ENCODE measurements at places on chromosomes 16 and 17.

DNA sequence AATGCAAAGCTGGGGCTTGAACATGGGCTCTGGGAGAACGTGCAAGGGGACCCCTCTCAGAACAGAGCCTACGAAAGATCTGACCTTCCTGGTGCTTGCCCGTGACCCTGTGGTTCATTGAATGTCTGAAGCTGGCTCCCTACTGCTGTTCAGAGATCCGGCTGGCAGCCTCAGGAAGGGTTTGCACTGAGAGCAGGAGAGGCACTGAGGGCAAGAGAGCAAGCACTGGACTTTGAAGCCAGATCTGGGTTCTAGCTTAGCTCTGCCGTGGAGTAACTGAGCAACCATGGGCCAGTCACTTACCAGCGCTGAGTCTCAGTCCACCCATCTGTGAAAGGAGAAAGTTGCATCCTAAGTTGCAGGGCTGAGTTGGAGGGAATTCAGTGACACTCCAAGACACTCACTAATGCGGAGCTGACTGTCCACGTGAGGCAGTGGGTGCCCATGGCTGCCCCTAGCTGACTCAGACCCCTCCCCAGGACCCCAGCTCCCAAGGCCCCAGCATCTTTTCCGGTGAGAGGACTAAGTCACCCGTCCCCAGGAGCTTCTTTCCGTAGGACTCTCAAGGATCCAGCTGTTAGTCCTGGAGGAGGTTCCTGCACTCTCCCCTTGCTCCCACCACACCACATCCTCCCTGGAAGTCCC lies 41.3 kb downstream of the BEAN1 start:
- DNase-seq, result no peak

- peak; percentile 49 for DNase-seq
These were observed 43.9 kb upstream of the TEX2 start for GRCh38 chr17:64306850-64307463.

DNA sequence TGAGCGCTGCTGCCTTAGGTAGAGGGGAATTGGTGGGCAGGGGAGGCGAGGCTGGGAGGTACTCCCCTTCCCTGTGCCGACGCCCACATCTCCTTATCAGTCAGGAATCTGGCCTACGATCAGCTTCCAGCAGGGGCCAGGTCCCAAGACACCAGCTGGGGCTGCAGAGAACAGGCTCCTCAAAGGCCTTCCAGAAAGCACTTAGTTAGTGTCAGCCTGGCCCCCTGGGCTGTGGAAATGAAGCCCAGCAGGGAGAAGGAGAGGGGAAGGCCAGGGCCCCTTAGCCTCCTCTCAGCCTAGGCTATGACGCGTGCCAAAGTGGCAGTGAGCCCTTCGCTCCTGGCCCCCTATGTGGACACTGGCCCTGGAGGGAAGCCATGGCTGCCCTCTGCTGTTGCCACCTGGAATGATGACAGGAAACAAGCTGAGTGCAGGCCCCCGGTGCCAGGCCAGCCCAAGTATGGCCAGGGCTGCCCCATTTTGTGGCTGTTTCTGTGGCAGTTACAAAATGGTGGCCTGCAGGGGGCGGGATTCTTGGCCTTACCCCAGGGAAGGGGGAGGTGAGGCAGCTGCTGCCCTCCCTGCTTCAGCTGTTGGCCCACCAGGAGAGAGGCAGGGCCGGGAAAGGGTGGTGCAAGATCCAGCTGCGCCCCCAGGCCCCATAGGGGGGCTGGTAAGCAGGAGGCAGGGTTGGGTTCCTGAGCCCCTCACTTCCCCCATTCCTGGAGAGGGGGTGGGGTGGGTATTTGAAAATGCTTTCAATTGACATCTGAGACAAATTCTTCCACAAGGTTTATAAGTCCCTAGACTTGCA lies 11.3 kb downstream of the TBX4 start:
- DNase-seq, result no peak

GRCh38 chr17:6444571-6445335 lies 498 bp downstream of the PIMREG start:
- DNase-seq, result no peak

GRCh38 chr16:89996178-89996489 lies 23.1 kb downstream of the DBNDD1 start:
- DNase-seq, result no peak

GRCh38 chr16:52705122-52705521 lies 158.2 kb upstream of the TOX3 start:
- DNase-seq, result no peak

DNA sequence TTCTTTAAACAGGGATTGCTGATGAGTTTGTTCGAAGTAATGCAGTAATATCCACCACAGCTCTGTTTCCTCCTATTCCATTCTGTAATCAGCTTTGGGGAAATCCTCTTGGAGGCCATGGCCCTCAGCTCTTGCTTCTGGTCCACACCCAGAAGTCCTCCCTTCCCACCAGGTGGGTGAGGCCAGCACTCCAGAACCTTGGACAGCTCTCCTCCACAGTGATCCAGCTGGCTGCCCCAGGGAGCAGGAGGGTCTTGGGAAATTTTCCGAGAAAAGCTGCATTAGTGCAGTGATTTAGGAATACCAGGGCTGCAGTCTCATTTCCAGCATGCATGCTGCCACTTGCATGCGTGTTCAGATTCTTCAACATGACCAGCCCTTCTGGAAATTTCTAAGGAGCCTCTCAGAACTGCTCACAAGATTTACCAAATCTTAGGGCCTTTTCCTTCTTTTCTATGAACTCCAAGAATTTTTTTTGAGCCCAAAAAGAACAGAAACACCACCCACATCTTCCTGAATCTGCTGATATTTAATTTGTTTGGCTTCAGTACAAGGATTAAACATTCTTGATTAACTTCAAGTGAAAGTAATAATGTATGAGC lies 4.2 kb downstream of the SMPD3 start:
- DNase-seq, result no peak

- DNase-seq, result no peak
These were observed 459.9 kb upstream of the MAF start for GRCh38 chr16:80060470-80060869.

- peak; percentile 75 for DNase-seq
These were observed 40.6 kb downstream of the MIS12 start for GRCh38 chr17:5526821-5527598.

- no peak for DNase-seq
These were observed 85.4 kb downstream of the TBC1D16 start for GRCh38 chr17:79950306-79950705.

- DNase-seq, result no peak
These were observed 15.0 kb upstream of the CACNG4 start for GRCh38 chr17:66949501-66949900.

- DNase-seq, result no peak
These were observed 43.1 kb downstream of the ABAT start for GRCh38 chr16:8717469-8717868.

GRCh38 chr16:50622029-50622428 lies 59.1 kb downstream of the SNX20 start:
- DNase-seq, result no peak

GRCh38 chr17:73003487-73003886 lies 89.0 kb downstream of the SLC39A11 start:
- DNase-seq, result no peak

- DNase-seq, result no peak
These were observed 5.9 kb downstream of the GSPT1 start for GRCh38 chr16:11909653-11910545.

DNA sequence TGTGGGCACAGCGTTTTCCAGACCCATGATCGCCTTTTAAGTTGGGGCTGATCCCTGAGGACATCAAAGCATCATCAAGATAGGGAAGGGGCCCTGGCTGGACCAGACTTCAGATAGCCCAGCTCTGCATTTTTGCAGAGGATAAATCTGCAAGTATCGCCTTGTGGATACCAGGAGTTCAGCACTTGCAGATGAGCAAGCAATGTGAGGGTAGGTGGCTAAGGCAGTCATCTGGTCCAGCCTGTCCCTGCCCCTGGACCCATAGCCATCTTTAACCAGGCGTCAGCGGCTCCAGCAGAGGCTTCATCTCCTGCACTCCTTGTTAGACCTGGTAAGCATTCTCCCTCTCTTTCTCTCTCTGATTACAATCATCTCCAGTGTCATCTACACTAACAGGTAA lies 9.0 kb upstream of the MRPS23 start:
- DNase-seq, result no peak

GRCh38 chr16:72942021-72942420 lies 105.9 kb downstream of the ZFHX3 start:
- no peak for DNase-seq

GRCh38 chr16:56198006-56198754 lies 6.9 kb downstream of the GNAO1 start:
- no peak for DNase-seq

GRCh38 chr16:56409195-56409594 lies 16.1 kb downstream of the AMFR start:
- no peak for DNase-seq

GRCh38 chr16:14527411-14528044 lies 102.5 kb downstream of the PARN start:
- no peak for DNase-seq

DNA sequence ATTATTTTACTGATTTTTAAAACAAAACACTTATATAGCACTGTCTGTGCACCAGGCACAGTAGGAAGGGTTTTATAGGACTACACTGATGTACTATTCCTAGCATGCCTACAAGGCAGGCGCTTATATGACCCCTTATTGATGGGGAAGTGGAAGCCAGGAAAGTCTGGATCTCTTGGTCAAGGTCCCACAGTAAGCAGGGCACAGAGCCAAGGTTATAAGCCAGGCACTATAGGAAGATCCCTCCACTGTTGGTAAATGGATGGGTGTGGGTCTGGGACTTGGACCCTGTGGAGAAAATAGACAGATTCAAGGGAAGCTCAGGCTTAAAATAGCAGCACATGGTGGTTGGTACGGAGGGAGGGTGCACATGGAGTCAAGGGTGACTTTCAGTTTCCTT lies 59.1 kb upstream of the PLCG2 start:
- DNase-seq, result no peak

DNA sequence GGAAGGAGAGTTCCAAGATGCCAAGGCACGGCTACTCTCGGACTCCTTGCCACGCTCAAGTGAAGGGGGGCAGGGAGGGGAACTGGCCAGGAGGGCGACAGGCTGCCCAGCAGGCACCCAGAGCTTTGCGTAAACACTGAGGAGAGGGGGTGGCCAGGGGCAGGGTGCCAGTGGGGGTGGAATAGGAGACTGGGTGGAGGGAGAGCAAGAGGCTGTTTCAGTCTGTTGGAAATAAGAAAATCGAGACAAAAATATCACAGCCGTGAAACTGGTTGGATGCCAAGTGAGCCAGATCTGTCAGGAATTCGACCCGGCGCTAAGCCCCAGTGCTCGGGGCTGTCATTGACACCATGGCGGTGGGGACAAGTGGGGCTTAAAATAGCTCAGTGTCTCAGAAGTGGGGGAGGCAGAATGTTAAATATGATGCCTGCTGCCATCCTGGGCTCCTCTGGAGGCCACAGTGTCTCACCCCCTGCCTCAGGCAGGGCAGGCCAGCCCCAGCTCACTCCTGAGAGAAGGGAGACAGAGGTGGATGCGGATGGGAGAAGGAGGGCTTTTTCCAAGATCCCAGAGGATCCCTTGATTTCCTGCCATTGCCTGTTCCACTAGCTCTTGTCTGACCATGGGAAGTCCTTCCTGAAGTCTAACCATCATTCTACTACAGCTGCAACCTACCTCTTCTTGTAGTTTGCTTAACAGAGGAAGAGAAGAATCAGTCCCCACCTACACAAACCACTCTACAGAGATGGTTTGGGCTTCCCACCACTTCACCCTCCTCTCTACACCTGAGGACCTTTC lies 9.5 kb downstream of the PNMT start:
- no peak for DNase-seq

DNA sequence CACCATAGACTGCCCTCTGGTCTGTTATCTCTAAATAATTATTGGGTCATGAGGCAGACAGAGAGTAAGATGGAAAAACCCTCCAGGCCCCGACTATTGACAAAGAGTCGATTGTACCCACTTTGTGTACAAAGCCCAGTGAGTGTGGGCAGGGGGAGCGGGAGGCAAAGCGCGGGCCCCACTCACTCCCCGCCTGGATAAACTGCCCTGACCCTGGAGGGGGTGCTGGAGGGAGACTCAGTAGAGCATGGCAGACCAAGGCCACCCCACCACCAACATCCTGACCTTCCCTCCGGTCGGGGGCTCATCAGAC lies 11.2 kb upstream of the CPSF4L start:
- DNase-seq, result no peak

DNA sequence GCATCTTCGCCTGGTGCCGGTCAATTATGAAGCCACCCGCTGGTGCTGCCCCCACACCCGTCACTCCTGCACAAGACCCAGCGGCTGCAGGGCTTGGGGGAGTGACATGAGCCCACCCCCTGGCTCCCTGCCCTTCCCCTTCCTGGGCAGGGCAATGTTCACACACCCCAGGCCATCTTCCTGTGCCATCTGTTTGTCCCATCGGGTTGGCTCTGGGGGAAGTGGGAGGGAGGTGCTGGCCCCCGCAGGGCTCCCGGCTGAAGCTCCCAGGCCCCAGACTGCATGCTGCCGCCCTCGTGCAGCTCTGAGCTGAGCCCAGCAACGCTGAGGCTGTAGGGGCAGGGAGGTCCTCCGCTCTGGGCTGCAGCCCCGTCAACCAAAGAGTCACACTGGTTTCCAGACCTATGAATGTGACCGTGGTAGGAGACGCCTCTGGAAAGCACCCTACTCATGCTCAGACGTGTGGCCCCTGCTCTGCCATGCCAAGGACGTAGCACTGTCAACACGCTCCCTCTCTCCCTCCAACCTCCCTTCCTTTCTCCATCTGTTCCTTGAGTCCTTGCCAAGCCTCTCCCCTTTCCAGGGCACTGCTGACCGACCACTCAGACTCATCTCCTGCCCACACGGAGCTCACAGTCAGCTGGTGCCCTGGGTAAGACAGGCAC lies 140.4 kb downstream of the ENGASE start:
- DNase-seq, result no peak

DNA sequence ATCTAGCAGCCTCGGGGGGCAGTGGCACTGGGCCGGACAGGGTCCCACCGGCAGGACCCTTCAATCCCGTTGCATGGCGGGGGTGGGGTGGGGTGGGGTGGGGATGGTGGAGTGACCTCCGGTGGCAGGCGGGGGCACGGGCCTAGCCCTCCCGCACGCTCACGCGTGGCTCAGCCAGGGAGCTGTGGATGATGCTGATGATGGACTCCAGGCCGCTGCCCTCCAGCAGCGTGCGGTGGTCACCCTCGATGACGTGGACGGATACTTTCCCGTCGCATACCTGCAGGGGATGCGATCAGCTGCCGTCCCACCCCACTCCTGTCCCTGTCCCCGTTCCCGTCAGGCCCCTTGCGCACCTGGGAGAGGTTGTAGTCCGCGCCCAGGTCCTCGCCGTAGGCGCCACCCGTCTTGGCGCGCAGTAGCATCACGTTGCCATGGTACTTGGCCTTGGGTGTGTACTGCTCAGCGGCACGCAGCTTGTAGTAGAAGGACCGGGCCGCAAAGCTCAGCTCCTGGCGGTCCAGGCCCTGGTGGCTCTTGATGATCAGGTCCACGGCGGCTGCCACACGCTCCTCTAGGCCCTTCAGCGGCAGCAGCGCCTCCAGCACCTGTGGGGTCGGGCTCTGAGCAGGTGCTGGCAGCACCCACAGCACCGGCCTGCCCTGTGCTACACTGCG lies 13.5 kb upstream of the DUS1L start:
- DNase-seq, result no peak

GRCh38 chr16:17828012-17828411 lies 357.3 kb upstream of the XYLT1 start:
- DNase-seq, result no peak

Measured in T-helper 2 cell treated with Interferon-gamma antibody and Interleukin-4, amounts not matched to agents 5 μg/mL and 100 μg/mL, for 36 hours (primary cell).